ENCODE measurements at places on chromosomes 5 and 9.

DNA sequence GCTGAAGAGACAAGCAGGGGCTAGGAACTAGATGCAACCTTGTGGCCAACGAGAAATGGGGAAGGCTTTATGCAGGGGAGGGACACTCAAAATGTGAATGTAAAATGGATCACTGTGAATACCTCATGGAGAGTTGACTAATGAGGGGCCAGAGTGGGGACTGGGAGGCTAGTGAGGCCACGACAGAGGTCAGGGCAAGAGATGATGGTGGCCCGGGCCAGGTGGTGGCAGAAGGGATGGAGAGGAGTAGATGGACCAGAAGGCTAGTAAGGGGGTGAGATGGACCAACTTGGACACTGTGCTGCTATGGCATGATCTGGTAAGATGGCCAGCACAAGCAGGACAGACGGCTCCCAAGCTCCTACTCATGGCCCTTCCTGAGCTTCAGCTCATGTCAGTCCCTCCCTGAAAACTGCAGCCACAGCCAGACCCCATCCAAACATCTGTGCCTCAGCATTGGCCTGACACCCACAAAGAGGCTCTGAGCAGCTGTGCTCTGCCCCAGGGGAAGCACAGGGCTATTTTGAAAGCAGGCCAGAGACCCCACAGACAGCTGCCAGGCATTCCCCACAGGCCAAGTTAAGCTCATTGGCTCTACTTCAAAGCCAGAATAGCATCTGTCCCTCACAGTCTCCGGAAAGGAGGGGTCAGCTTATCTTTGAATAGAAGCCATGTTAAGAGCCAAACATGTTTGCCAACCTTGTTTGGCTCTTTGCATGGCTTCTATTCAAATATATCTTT lies 22.1 kb downstream of the P4HA2 start:
- H3K4me3 ChIP-seq = no peak overlapping the region
- H3K36me3 ChIP-seq = no peaks in the 10 kb centered on the region
- no peaks in the 10 kb centered on the region for H3K27me3 ChIP-seq
- no peak overlapping the region for H3K27ac ChIP-seq
- no peak for DNase-seq
- no peaks in the 10 kb centered on the region for H3K4me1 ChIP-seq

- no peaks in the 10 kb centered on the region for H3K36me3 ChIP-seq
- no peak for DNase-seq
- no peaks in the 10 kb centered on the region for H3K4me1 ChIP-seq
- H3K27ac ChIP-seq = no peak overlapping the region
- no peaks in the 10 kb centered on the region for H3K27me3 ChIP-seq
These were observed 165.1 kb downstream of the RNF180 start for GRCh38 chr5:64330728-64331231.

DNA sequence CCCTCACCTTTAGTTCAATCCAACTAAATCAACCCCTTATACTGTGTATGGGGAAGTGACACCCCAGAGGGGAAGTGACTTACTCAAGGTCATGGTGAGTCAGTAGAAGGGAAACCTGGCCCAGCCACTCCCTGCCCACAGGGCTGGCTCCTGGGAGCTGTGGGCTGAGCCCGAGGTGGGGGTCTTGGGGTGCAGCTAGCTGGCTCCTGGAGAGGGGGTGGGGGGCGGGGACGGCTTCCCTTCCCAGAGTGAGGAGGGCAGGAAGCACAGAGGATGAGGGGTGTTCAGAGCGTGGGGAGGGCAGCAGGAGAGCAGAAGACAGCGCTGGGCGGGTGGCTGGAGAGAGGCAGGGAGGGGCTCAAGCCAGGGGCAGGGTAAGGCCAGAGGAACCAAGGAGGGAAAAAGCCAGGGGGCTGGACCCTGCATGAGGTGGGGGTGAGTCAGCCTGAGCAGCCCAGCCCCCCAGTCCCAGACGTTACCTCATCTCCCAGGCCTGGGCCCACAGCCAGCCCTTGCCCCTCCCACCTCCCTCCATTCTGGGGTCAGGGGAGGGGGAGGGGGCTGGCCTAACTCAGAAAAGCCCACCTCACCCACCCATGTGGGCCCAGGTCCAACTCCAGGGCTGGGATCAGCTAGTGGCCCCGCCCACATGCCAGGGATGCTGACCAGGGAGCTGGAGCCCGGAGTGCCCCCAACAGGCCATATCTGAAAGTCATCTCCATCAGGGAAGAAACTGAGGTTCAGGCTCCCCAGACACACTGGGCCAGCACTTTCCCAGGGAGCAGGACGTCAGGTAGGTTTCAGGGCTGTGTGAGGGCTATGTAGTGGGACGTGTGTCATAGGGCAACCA lies 2.8 kb downstream of the PDLIM7 start:
- H3K4me3 ChIP-seq = no peak overlapping the region
- peaks cover 15% of the 10 kb centered on the region for H3K4me1 ChIP-seq
- H3K36me3 ChIP-seq = no peaks in the 10 kb centered on the region
- H3K27me3 ChIP-seq = no peaks in the 10 kb centered on the region

DNA sequence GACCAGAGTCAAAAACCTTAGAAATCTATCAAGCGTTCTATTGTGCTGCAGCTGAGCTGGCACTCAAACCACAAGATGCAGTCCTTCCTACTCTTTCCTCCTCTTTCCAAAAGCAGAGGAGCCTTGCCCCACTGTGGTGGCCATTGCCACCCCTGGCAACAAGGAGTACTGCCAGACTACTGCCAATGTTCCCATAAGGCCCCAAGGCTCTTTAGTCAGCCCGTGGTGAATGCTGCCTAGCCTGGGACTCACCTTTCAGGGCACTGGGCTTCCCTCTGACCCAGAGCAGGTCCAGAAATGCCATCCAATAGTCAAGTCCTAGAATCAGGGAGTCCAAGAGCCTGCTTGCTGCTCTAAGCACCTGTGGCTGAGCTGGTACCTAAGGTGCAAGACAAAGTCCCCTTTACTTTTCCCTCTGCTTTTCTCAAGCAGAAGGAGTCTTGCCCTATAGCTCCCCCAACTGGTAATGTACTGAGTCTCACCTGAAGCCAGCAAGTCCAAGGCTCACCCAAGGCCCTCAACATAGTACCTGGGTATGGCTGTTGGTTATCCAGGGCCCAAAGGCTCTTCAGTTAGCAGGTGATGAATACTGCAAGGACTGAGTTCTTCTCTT lies 219.4 kb downstream of the ATPSCKMT start:
- H3K4me3 ChIP-seq = no peak overlapping the region
- no peak overlapping the region for H3K27ac ChIP-seq
- DNase-seq = no peak
- no peaks in the 10 kb centered on the region for H3K36me3 ChIP-seq
- no peaks in the 10 kb centered on the region for H3K27me3 ChIP-seq
- no peaks in the 10 kb centered on the region for H3K4me1 ChIP-seq

GRCh38 chr5:79261897-79262296 lies 26.0 kb downstream of the JMY start:
- no peak overlapping the region for H3K27ac ChIP-seq
- no peak for DNase-seq
- peaks cover 12% of the 10 kb centered on the region for H3K4me1 ChIP-seq

GRCh38 chr5:143605403-143606005 lies 202.0 kb upstream of the NR3C1 start:
- no peak overlapping the region for H3K4me3 ChIP-seq
- H3K4me1 ChIP-seq = peaks cover 15% of the 10 kb centered on the region
- H3K27ac ChIP-seq = no peak overlapping the region
- H3K27me3 ChIP-seq = no peaks in the 10 kb centered on the region

- no peak for DNase-seq
- H3K27me3 ChIP-seq = no peaks in the 10 kb centered on the region
- no peaks in the 10 kb centered on the region for H3K36me3 ChIP-seq
- H3K4me1 ChIP-seq = no peaks in the 10 kb centered on the region
These were observed 169.5 kb downstream of the ZNF608 start for GRCh38 chr5:124576848-124577409.

- no peaks in the 10 kb centered on the region for H3K36me3 ChIP-seq
- no peak overlapping the region for H3K27ac ChIP-seq
- H3K4me3 ChIP-seq = no peak overlapping the region
- no peaks in the 10 kb centered on the region for H3K4me1 ChIP-seq
- H3K27me3 ChIP-seq = no peaks in the 10 kb centered on the region
- DNase-seq = no peak
These were observed 35.1 kb downstream of the TTLL11 start for GRCh38 chr9:122058051-122058450.

DNA sequence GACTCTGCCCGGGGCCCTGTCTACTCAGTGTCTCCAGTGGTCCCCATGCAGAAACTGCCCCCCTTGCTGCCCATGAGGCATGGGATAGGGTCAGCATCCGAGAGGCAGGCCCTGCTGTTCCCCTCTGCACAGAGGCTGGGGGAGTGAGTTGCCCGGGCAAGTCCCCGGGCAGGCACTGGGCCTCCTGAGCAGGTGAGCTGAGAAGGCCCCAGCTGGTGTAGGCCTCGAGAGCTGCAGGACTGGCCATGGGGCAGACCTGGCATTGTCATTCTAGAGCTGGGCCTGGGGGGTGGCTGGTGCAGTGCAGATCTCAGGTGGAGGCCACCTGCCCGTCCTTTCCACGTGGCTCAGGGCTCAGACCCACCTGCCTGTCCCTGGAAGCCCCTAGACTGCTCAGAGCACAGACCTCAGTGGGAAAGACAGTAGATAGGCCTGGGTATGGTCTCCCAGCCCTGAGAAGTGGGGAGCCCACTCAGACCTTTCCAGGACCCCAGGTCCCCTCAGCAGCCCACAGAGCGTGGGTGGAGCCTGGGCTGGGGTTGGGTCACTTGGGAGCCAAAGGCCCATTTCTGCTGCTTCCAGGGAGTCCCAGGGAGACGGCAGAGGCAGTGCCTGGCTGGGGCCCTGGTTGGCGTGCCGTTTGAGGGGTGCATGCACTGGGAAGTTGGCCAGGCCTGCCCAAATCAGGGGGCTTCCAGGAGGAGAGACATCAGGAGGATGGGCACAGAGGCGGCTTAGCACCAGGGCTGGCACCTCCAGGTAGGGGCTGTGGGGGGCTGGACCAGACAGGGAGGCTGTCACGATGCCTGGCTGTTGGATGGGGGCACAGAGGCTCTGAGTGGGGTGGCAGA lies 4.8 kb upstream of the NOTCH1 start:
- no peaks in the 10 kb centered on the region for H3K36me3 ChIP-seq
- DNase-seq = no peak
- no peak overlapping the region for H3K27ac ChIP-seq
- peaks cover 19% of the 10 kb centered on the region for H3K4me1 ChIP-seq

DNA sequence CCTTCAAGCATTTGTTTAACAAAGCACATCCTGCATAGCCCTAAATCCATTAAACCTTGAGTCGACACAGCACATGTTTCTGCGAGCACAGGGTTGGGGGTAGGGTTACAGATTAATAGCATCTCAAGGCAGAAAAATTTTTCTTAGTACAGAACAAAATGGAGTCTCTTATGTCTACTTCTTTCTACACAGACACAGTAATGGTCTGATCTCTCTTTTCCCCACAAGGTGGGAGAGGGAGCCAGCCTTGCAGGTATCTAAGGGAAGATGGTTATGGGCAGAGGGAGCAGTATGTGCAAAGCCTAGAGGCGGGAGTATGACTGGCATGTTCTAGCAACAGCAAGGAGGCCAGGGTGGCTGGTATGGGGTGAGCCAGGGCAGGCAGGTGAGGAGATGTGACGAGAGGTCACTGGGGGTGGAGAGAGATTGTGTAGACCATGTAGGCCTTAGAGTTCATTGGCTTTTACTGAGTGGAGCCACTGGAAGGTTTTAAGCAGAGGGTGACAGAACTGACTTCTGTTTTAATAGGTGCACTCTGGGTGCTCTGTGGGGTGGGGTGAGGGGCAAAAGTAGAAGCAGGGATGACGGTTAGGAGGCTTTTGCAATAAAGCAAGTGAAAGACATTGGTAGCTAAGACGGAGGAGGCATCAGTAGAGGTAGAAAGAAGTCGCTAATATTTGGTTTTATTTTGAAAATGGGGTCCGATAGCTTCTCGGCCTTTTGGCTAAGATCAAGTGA lies 5.1 kb upstream of the RPS14 start:
- H3K27ac ChIP-seq = no peak overlapping the region
- H3K4me1 ChIP-seq = peaks cover 22% of the 10 kb centered on the region
- DNase-seq = no peak
- no peak overlapping the region for H3K4me3 ChIP-seq
- no peaks in the 10 kb centered on the region for H3K27me3 ChIP-seq
- H3K36me3 ChIP-seq = no peaks in the 10 kb centered on the region

DNA sequence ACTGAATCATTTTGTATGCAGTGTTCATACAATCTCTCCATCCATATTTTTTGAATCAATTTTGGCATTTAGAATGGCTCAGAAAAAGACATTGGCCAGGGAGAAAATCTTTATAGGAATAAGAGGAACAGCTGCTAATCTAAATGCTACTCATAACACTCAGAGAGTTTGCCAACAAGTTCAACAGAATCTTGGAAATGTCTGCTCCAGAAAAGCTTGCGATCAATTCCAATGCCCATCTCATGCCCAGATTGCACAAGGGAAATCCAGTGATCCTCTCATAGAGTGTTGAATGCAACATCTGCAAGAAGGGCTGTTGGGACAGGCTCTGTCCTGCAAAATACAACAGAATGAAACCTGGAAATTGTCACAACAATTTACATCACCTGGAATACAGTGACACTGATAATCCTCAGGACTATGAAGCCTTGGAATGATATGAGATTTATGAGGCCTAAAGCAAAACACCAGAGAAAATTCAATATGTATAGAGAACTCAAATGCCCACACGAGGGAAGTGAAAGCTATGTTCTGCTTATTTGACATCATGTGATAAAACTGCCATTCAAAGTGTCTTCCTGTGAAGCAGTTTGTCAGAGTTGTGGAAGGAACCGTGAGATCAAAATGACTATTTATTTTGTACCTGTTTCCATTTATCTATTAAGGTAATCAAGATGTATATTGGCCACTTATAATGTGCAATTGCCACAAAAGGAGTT lies 190.1 kb downstream of the PARP8 start:
- H3K36me3 ChIP-seq = no peaks in the 10 kb centered on the region
- DNase-seq = no peak
- no peaks in the 10 kb centered on the region for H3K27me3 ChIP-seq
- no peak overlapping the region for H3K27ac ChIP-seq
- H3K4me1 ChIP-seq = no peaks in the 10 kb centered on the region

- no peaks in the 10 kb centered on the region for H3K27me3 ChIP-seq
- no peaks in the 10 kb centered on the region for H3K4me1 ChIP-seq
- DNase-seq = no peak
These were observed 15.4 kb downstream of the IL9 start for GRCh38 chr5:135880278-135880677.

DNA sequence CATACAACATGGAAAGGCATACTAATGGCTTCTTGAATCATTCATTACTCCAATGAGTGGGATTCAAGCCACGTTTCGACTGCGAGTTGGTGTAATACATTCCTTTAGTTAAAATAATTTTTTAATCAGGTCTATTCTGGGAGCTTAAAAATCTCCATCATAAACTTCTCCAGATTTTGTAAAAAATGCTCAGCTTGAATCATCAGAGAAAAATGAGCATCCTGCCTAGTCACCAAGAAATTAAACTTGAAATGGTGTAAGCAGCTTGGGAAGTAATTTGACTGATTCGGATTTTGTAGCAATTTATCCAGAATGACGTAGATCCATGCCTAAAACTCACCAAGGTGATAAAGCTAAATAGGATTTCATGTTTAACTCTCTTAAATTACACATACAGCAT lies 165.7 kb downstream of the SLCO4C1 start:
- H3K27me3 ChIP-seq = no peaks in the 10 kb centered on the region
- no peaks in the 10 kb centered on the region for H3K4me1 ChIP-seq
- H3K4me3 ChIP-seq = no peak overlapping the region
- DNase-seq = no peak
- H3K27ac ChIP-seq = no peak overlapping the region
